Common myeloid progenitor, CD34-positive (primary cell): ENCODE measurements at places on chromosomes 4 and X.
A peak's percentile ranks its signal among the peaks of the same experiment; 100 is the strongest.

- no peaks in the 10 kb centered on the region for H3K36me3 ChIP-seq
- H3K4me3 ChIP-seq: no peak overlapping the region
- H3K27me3 ChIP-seq: peaks cover 9% of the 10 kb centered on the region
- no peak overlapping the region for H3K27ac ChIP-seq
- H3K4me1 ChIP-seq: no peaks in the 10 kb centered on the region
- peak; percentile 90 for DNase-seq
Measured at GRCh38 chrX:16484338-16484737, 165.6 kb upstream of the S100G start.

DNA sequence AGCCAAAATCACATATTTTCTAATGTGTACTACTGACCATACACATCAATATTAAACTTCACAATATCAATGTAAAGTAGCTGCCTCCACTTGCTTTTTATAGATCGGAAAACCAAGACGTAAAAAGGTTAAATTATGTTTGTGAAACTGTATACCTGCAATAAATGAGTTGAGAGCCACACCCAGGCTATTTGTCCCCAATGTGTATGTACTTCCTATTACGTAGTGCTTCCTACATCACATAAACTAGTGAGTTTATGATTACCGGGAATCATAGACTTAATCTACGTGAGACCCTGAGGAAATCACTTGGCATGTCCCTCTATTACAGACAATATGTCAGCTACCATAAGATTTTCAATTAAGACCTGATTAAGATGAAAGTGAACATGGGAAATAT is 903.4 kb downstream of the RAB28 start:
- no peak overlapping the region for H3K27ac ChIP-seq
- no peak for DNase-seq
- H3K36me3 ChIP-seq: no peaks in the 10 kb centered on the region
- H3K4me3 ChIP-seq: no peak overlapping the region
- H3K4me1 ChIP-seq: no peaks in the 10 kb centered on the region
- H3K27me3 ChIP-seq: no peaks in the 10 kb centered on the region

DNA sequence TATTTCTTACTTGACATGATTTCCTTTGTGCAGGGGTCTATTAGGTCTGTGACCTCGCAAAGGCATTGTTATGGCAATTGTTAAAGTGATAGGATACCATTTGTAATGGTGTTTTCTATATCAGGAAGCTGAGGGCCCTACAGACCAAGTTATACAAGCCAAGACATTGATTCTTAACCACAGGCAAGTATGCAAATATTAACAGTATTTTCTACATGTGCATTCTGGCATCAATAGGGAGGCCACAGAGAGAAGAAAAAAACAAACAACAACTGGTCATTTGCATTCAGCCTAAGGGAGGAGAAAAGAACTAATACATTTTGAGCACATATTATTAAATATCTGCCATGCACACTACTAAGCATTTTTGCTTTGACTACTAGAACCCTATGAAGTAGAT is 28.5 kb downstream of the GBA3 start:
- no peak overlapping the region for H3K4me3 ChIP-seq
- no peaks in the 10 kb centered on the region for H3K36me3 ChIP-seq
- no peak for DNase-seq

GRCh38 chrX:107146670-107147069 is 28.0 kb upstream of the RBM41 start:
- H3K36me3 ChIP-seq: no peaks in the 10 kb centered on the region
- DNase-seq: no peak
- no peaks in the 10 kb centered on the region for H3K4me1 ChIP-seq
- no peak overlapping the region for H3K27ac ChIP-seq

GRCh38 chrX:29024871-29025270 is 437.6 kb downstream of the IL1RAPL1 start:
- no peaks in the 10 kb centered on the region for H3K27me3 ChIP-seq
- no peaks in the 10 kb centered on the region for H3K36me3 ChIP-seq
- H3K27ac ChIP-seq: no peak overlapping the region
- no peaks in the 10 kb centered on the region for H3K4me1 ChIP-seq
